ENCODE measurements at places on chromosomes 4 and X. TPM values are rescaled to one million over a fixed set of nuclear protein-coding genes. Genes with fewer than 3 reads are reported as not detected.
A peak's percentile ranks its signal among the peaks of the same experiment; 100 is the strongest.

DNA sequence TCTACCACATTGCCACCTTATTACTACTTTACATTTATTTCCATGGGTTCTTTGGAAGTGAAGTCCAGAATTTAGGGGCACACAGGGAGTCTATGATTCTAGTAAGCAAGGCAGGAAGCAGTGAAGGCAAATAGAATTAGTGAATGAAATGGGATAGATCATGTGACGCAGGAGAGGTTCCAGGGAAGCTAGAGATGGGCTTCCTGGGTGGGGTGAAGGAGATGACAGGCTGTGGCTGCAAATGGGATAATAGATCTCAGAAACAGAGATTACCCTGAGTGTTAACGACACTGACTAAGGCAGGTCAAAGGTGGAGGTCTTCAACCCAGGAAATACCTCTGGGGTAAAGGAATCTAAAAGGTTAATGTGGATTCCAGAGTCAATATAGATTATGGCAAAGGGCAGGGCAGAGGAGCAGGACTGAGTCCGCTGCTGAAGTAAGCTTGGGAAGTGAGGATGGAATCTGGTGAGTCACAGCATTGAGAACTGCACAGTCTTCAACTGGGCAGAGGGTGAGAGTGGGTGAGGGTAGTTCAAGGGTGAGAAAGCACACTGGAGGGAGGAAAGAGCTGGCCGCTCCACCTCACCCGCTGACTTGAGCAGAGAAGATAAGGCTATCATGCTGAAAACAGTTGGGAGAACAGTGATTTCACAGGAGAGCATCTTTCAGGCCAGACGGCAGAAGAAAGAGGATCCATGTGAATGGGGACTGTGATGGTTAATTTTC lies 70.8 kb downstream of the ANXA3 start:
- H3K27me3 ChIP-seq = no peaks in the 10 kb centered on the region
- peak overlapping the region; percentile 37 for H3K27ac ChIP-seq
- no peaks in the 10 kb centered on the region for H3K36me3 ChIP-seq
- DNase-seq = no peak

DNA sequence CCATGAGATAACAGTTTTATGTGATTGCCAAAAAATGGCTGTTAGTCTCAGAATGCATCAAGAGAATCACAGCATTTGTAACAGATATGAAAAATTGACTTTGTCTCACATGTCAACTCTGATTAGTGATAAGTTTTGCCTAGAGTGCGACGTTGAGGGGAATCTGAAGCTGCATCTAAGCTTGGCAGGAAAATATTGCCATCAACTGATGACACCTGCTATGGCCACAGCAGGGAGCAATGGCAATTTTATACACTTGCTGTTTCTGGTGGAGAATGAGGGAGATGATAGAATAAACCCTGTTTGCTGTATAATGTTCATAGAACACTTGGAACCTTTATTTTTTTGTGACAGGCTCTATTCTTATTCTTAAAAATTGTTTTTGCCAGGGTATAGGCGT lies 205.4 kb upstream of the GNPDA2 start:
- H3K36me3 ChIP-seq = no peaks in the 10 kb centered on the region
- no peak overlapping the region for H3K27ac ChIP-seq
- H3K4me1 ChIP-seq = peaks cover 4% of the 10 kb centered on the region
- no peak for DNase-seq
- H3K27me3 ChIP-seq = no peaks in the 10 kb centered on the region

DGKK gene
- total RNA-seq = 0.98 TPM

FAT4 gene
- 21.3 TPM for total RNA-seq

MOB1B gene
- 34.4 TPM for total RNA-seq
